Hypothalamus (tissue), 51 donors: ENCODE measurements at places on chromosomes 4 and X.
A peak's percentile ranks its signal among the peaks of the same experiment; 100 is the strongest.

DNA sequence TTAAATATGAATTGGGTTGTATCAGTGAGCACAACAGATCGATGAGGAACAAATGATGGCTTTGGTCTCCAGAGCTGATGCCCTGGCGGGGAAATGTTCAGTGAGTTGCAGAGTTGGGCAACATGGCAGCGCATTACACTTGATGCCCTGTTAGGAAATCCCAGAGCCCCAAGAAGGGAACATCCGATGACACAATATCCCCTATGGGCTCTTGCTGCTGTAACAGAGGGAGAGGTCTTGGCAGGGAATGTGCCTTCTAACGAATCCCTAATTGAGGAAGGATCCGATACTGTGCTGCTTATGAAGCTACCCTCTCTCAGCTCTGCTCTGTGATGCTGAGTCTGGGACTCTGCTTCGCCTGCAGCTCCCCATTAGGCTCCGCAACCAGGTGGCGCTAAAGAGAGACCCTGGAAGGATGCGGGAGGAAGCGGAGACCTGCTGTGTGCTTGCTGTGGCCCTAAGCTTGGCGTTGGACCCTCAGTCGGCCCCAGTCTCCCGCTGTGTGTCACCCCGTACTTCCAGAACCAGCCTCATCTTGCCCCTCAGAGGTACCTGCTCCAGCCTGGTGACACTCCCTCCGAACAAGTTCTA, 38.9 kb downstream of the PDHA1 start:
- DNase-seq, result peak; percentile 10

DNA sequence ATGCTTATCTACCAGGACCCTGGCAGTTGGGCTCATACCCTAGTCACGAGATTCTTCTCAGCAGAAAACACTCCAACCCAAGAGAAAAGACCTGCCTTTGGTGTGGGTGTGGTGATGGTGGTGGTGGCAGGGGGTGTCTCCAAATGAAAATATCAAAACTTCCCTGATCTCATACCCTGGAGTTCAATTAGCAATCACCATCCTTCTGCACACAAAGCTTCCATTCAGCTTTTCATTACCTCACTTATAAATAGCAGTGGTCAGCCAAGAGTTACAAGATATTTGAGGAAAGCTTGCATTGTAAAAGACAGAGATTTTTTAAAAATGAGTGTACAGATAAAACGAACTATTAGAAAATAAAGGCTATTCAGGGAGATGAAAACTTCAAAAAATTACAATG, 580.8 kb upstream of the MAGEB2 start:
- no peak for DNase-seq

DNA sequence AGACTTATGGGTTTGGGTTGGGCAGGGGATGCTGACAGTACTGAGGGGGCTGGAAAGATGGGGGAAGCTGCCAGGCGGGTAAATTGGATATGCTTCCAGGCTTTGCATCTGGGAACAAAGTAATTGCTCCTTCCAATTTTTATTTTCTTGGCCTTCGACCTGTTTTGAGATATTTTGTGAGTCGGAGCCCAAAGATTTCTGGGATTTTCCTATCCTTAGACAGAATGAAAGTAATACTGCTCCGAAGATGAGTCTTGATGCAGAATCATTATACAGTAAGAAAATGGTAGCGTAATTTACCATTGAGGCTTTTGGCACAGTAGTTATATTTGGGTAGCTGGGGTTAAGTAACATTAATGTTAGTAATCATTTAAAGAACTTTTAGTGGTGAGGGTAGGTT, 1.4 kb downstream of the SMARCA5 start:
- DNase-seq, result no peak

GRCh38 chrX:68841251-68842049, 12.6 kb downstream of the EFNB1 start:
- DNase-seq, result no peak

DNA sequence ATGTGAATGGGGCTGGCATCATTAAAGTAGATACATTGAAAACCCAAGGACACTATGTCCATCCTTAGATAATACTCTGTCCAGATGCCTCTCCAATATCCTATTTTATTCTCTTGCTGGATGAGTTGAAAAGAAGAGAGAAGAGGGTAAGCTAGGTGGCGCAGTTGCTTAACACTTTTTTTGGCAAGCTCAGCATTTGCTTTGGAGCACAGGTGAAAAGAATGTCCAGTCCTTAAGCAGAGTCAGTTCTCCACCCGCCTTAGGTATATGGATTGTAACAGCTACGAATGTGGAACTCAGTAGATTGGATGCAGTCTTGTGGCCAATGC, 208.4 kb downstream of the NWD2 start:
- peak; percentile 8 for DNase-seq

GRCh38 chr4:144910723-144911122, 187.3 kb downstream of the ANAPC10 start:
- DNase-seq, result no peak
